ENCODE measurements at places on chromosomes 7 and 10.

DNA sequence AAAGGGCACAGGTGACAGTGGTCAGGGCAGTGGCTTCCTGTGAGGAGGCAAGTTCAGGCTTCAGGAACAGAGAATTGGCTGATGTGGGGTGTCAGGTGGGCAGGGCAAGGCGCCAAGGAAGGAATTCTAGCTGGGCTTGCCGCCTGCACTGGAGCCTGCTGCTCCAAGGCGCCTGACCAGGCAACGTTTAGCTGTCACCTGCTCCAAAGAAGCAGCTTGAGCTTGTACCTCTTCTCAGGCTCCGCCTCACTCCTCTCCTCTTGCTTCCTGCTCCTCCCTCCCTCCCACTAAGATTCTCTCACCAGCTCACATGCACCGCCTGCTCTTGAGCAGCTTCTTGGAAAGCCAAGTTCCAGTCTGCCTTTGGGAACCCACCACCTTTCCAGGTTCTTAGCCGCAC lies 187.4 kb upstream of the GRB10 start:
- DNase-seq = no peak

DNA sequence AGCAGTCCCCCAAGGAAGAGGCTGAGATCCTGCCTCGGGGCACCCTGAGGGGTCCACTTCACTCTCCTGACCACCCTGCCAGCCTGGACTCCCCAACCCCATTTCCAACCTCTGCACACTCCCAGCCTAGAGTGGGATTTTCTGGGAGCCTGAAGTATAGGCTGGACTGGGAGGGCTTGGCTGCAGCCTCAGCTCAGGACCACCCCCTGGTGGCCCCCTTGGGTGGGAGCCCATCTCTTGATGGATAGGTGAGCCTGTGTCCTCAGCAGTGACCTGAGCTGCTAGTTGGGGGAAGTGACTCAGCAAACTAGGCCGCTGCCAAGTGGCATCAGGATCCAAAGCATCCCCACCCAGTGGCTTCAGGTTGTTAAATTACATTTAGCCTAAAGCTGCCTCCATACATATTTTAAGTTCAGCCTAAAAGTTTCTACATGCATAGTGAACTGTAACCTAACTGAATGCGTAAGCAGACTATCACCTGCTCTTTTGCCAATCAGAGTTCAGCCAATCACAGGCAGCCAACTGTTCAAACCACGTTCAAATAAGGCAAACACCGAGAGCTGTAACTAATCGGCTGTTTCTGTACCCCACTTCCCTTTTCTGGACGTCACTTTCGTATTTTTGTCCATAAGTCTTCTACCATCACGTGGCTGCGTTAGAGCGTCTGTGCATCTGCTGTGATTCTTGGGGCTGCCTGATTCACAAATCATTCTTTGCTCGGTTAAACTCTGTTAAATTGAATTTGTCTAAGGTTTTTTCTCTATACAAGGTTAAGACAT lies 144.0 kb downstream of the PLPP4 start:
- DNase-seq = no peak

DNA sequence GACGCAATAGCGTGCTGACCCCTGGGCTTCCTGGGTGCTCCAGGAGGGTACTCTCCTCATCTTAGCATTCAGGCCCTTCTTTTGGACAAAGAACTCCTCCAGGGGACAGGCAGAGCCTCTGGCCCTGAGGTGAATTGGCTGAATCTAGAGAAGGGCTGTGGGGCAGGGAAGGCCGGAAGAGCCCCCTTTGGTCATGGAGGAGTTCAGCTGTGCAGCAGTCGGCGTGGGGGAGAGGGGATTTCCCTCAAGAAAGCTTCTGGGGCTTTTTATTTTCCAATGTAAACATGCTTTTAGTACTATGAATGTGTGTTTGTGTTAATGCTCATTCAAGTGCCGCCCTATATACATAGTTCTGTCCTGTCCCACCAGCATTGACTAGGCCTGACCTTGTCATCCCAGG lies 38.8 kb downstream of the FIGNL1 start:
- DNase-seq = no peak

DNA sequence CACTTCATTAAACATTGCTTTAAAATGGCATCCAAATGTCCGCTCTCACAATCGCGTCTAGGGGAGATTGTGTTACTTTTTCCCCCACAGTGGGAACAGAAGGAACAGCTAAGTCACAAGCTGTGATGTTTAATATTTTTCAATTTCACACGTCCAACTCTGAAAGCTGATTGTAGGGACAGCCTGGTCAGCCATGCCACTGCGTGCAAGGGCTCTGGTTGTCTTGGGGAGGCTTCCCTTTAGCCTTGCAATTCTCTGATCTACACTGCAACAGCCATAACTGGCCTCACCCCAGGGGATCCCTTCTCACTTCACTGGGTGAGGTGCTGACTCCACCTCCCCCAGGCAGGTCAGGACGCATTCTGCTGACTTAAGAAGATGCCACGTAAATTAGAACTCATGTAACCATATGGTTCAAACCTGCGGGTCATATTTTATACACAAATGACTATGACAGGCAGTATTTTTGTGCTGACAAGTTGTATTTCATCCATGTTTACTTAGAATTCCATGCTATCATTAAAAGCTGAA lies 425.2 kb upstream of the NFE2L3 start:
- DNase-seq = no peak

Data from GM18507 (cell line).